ENCODE measurements at places on chromosomes 16 and 17. TPM values are rescaled to one million over a fixed set of nuclear protein-coding genes. Genes with fewer than 3 reads are reported as not detected.

DNA sequence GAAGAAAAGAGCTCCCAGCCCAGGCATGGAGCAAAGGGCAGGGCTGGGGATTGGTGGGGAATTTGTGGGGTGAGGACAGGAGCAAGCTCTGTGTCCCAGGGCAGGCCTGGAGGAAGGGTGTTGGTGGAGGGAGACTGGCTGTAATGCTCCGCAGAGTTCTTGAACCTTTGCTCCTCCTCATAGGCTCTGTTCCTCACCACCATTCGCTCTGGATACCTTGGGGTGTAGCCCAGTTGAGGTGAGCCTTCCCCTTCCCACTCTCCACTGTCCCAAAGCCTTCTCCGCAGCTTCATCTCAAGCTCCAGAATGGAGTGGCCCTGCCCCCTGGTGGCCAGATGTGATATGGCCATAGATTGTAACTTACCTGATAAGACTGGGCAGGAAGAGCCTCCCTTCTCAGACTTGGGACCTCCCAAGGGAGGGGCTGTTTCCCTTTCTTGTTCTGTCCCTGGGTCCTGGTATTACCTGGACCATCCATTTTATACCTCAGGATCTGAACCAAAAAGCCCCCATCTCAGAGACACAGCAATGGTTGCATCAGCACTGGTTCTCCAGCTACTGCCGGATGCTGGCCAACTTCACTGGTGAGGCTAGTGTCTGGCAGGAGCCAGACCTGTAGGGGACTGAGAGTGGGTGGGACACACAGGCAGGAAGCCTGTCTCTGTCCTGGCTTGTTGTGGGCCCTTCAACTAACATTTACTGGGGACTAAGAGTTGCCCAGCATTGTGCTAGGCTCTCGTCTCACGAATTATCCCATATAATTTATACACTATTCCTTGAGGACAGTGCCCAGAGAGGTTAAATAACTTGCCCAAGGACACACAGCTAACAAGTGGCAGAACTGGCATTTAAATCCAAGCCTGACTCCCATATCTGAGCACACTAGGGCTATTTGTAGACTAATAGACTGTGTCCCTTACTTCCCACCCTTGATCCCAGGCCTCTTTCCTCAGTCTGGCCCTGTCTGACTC, 19.1 kb upstream of the STAC2 start:
- peaks cover 5% of the 10 kb centered on the region for H3K27me3 ChIP-seq
- H3K4me1 ChIP-seq = peaks cover 5% of the 10 kb centered on the region
- H3K4me3 ChIP-seq = no peak overlapping the region
- H3K36me3 ChIP-seq = no peaks in the 10 kb centered on the region
- H3K27ac ChIP-seq = peak overlapping the region; percentile 40

DNA sequence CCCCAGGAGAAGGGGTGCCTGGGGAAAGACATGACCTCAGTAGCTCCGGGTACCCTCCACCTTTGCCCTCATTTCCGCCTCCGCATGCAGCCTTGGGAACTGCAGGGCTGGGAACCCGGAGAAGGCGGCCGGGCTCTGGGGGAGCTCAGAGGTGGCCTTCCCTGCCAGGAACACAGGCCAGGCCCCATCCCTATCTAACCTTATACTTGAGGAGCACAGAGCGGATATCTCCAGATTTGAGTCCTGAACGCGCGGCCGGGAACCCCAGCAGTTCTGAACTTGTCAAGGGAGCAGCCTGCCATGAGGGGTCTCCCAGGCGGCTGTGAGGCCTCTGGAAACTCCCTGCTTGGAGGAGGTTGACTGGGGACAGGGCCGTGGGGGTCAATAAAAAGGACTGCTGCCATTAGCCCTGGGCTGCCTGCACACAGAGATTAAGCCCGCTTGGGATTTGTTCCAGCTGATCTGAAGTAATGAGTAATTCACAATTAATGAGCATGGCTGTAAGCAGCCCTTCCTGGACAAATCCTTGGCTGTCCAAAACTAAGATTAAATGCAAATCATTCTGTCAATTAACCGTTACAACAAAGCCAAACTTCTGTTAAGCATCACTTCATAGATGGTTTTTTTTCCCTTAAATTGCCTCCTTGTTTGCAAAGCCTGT, 26.3 kb upstream of the METRNL start:
- peaks cover 4% of the 10 kb centered on the region for H3K4me1 ChIP-seq
- peak overlapping the region; percentile 65 for H3K27ac ChIP-seq
- peak overlapping the region; percentile 61 for H3K4me3 ChIP-seq

DNA sequence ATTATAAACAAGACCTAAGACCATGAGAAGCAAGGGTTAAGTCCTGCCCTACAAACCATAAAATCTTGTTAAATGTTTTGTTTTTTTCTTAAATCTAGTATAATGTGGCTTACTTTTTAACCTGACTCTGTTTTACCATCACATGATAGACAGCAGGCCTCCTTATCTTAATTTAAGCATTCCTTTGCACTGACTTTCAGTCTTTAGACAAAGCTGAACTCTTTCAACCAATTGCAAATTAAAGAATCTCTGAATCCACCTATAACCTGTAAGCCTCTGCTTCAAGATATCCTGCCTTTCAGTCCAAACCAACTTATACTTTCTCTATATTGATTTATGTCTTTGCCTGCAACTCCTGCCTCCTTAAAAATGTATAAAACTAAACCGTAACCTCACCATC, 478.5 kb downstream of the GRIN2A start:
- H3K27ac ChIP-seq = no peak overlapping the region
- H3K27me3 ChIP-seq = peaks cover 2% of the 10 kb centered on the region
- H3K4me3 ChIP-seq = no peak overlapping the region
- H3K36me3 ChIP-seq = no peaks in the 10 kb centered on the region
- H3K4me1 ChIP-seq = no peaks in the 10 kb centered on the region

- H3K4me3 ChIP-seq = peak overlapping the region; percentile 60
- DNase-seq = no peak
- H3K4me1 ChIP-seq = peaks cover 24% of the 10 kb centered on the region
- H3K27ac ChIP-seq = peak overlapping the region; percentile 81
These were observed 4.6 kb downstream of the TMUB2 start for GRCh38 chr17:44191369-44191768.

The MRC2 gene
- total RNA-seq = 52.7 TPM

The RBFOX1 gene
- total RNA-seq = 21.0 TPM

The TMEM106A gene
- 4.4 TPM for total RNA-seq

DNA sequence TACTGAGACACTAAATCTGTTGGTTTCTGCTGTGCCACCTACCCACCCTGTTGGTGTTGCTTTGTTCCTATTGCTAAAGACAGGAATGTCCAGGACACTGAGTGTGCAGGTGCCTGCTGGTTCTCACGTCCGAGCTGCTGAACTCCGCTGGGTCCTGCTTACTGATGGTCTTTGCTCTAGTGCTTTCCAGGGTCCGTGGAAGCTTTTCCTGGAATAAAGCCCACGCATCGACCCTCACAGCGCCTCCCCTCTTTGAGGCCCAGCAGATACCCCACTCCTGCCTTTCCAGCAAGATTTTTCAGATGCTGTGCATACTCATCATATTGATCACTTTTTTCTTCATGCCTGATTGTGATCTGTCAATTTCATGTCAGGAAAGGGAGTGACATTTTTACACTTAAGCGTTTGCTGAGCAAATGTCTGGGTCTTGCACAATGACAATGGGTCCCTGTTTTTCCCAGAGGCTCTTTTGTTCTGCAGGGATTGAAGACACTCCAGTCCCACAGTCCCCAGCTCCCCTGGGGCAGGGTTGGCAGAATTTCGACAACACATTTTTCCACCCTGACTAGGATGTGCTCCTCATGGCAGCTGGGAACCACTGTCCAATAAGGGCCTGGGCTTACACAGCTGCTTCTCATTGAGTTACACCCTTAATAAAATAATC, 14.6 kb downstream of the STH start:
- peaks cover 4% of the 10 kb centered on the region for H3K4me1 ChIP-seq
- no peaks in the 10 kb centered on the region for H3K36me3 ChIP-seq
- H3K27me3 ChIP-seq = no peaks in the 10 kb centered on the region
- no peak overlapping the region for H3K4me3 ChIP-seq

DNA sequence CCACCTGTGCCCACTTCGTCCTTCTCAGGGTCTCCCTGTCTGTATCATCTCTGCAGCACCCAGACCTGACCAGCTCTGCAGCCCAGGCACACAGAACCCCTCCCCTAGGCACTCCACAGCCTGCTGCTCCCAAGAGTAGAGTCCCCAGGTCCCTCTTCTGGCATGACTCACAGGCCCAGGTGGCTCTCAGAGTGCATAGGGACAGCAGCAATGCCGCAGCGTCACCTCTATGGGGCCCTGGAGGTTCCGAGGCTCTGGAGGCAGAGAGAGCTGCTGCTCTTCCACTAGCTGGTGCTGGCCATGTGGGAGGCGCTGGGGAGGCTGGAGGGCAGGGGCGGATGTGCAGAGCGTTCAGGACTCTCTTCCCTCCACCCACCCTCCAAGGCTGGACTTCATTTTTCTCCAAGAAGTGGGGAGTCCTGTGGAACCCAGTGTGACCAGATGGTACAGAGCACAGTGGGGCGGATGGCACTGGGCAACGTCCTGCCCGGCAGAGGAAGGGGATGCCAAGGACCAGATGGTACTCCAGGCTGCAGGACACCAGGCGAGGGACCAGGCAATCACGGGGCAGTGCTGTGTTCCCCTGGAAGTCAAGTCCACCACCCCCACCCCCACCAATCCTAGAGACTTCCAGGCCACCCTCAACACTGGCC, 151.7 kb downstream of the RBFOX3 start:
- H3K27me3 ChIP-seq = peaks cover 56% of the 10 kb centered on the region
- no peak overlapping the region for H3K4me3 ChIP-seq
- H3K36me3 ChIP-seq = no peaks in the 10 kb centered on the region

The TBC1D26 gene
- total RNA-seq = 0.45 TPM

DNA sequence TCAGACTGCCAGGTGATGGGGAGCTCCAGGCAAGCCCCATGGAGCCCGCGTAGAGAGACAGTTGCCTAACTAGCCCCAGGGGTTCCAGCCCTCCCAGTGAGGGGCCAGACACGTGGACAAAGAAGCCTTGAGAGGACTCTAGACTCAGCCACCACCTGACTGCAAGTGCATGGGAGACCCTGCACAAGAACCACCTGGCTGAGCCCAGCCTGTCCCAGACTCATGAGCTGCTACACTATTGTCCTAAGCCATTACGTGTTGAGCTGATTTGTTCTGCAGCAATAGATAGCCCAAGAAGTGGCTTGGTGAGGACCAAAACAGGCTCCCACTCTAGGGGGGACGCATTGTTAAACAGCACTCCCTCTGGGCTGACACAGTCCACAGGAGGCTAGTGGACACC, 37.6 kb upstream of the KLHDC4 start:
- no peak for DNase-seq
- peaks cover 3% of the 10 kb centered on the region for H3K27me3 ChIP-seq
- H3K27ac ChIP-seq = no peak overlapping the region
- no peaks in the 10 kb centered on the region for H3K36me3 ChIP-seq

GRCh38 chr16:27303256-27304100, 10.3 kb upstream of the IL4R start:
- H3K4me1 ChIP-seq = no peaks in the 10 kb centered on the region
- H3K4me3 ChIP-seq = no peak overlapping the region
- peaks cover 4% of the 10 kb centered on the region for H3K27me3 ChIP-seq
- H3K27ac ChIP-seq = no peak overlapping the region
- no peak for DNase-seq

DNA sequence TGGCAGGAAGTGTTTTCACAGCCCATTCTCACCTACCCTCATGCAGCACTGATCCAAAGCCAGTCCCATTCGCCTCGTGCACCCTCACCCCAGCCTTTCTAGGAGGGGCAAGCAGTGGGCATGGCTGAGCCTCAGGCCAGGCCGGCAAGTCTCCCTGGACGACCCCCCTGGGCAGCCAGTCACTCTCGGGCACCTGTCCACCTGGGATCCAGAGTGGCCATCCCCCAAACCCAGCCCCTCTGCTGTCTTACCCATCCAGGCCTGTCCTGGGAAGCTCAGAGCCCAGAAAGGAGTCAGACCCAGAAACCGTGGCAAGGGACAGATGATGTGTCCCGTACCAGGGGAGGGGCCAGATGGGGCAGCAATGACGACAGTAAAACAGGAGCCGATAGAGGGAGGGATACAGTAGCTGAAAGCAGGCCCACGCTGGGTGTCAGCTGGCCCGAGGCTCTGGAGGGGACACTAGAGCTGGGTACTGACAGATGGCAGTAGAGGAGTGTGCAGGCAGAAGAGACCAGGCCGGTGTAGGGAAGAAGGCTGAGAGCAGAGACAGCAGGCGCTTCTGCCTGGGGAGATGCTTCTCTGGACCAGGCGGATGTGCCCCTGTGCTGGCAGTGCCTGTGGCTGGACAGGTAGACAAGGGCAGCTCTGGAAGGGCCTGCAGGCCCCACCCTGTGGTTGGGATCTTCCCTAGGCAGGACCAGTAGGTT, 5.8 kb downstream of the CMTM3 start:
- no peak for DNase-seq
- peaks cover 8% of the 10 kb centered on the region for H3K4me1 ChIP-seq
- no peak overlapping the region for H3K4me3 ChIP-seq
- no peaks in the 10 kb centered on the region for H3K27me3 ChIP-seq

GRCh38 chr16:2148714-2149629, 547 bp downstream of the RAB26 start:
- no peaks in the 10 kb centered on the region for H3K36me3 ChIP-seq
- no peak overlapping the region for H3K27ac ChIP-seq
- no peak for DNase-seq
- H3K4me1 ChIP-seq = peaks cover 15% of the 10 kb centered on the region

GRCh38 chr17:81200695-81201580, 21.8 kb downstream of the CEP131 start:
- H3K27me3 ChIP-seq = no peaks in the 10 kb centered on the region
- H3K27ac ChIP-seq = no peak overlapping the region
- no peaks in the 10 kb centered on the region for H3K4me1 ChIP-seq
- DNase-seq = no peak
- H3K36me3 ChIP-seq = no peaks in the 10 kb centered on the region
